ENCODE measurements at places on chromosomes 7 and 10.

DNA sequence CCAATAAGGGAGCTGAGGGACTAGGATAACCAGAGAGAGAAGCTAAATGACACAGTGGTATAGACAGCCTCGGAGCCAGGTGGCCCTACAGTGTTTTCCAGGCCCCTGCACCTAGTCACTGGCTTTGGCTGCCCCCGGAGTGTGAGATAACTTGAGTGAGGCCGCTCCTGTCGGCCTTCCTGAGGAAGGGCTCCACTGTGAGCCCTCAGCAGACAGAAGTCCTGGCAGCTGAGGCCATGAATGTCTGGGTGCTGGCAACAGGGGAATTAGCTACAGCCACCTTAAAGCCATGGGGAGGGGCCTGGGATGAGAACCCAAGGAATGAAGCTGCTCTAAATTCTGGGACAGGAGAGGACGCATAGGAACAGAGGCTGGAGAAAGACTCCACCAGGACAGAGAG, 4.6 kb upstream of the GDF10 start:
- no peak for DNase-seq

DNA sequence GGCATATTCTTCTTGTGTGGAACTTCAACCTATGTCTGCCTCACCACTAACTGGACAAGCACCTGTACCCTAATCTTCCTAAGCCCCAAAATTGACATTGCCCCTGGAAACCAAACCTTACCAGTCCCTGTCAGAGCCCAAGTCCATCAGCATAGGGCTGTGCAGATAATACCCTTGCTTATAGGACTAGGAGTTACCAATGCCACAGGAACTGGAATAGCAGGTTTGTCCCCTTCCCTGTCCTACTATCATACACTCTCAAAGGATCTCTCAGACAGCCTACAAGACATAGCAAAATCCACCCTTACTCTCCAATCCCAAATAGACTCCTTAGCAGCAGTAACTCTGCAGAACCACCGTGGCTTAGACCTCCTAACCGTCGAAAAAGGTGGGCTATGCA, 19.8 kb downstream of the ZNF107 start:
- DNase-seq, result no peak

DNA sequence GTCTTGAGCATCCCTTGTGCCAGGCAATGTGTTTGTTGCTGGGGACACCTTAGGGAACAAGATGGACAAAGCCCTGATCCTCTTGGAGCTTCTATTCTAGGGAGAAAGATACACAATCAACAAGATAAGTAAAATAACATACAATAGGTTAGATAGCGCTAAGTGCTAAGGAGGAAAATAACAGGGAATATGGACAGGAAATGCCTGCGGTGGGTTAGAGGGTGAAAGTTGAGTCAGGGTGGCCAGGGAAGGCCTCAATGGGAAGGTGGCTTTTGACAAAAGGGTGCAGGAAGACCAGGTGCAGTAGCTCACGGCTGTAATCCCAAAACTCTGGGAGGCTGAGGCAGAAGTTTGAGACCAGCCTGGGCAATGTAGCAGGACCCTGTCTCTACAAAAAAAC, 38.3 kb upstream of the MYL10 start:
- DNase-seq, result no peak

- no peak for DNase-seq
These were observed 108.5 kb downstream of the HBP1 start for GRCh38 chr7:107277331-107277730.

- DNase-seq, result no peak
These were observed 39.2 kb upstream of the FRMD4A start for GRCh38 chr10:14369906-14370305.

DNA sequence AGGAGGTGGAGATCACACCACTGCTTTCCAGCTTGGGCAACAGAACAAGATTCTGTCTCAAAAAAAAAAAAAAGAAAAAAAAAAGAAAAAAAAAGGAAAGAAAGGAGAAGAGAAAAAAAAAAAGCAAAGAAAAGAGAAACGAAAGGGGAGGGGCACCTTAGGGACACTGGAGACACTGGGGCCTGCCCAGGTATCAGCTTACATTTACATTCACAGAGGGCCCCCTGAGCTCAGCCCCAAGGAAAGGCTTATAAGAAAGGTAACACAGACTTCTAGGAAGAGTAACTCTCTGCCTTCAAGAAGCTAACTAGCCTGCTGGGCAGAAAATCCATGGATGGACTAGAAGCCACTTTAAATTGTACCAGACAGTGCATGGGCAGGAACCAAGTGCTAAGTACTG, 108.8 kb downstream of the NPY start:
- DNase-seq, result no peak

DNA sequence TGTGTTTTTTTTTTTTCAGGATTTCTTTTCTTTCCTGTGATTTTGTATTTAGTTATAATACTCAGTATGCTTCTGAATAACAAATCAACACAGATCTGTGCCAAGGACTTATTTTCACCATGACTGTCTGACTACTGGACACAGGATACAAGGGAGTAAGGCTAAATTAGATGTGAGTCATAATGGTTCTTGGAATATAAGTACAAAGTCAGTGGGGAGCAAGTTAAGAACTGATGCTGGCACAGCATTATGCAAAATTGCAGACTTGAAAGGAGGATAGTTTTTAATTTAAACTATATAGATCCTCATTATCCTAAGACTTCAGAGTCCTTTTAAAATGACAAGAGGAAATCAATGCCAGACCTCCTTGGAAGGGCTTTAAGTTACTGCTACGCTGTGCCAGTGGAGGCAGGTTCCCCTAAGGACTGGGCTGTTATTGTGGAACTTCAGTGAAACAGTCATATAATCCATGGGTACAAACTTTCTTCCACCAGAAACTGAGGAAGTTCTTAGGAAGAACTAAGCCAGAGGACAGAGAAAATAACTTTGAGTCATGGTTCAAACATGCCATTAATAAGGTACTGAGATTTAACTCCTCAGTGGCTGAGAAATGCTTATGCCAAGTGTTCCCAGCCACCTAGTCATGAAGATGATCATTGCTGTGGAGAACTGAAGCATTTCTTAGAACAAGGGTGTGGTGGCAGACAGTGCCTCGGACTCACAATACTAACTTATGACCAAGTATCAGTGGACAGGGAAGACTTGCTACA, 531.2 kb downstream of the HTR7 start:
- no peak for DNase-seq

DNA sequence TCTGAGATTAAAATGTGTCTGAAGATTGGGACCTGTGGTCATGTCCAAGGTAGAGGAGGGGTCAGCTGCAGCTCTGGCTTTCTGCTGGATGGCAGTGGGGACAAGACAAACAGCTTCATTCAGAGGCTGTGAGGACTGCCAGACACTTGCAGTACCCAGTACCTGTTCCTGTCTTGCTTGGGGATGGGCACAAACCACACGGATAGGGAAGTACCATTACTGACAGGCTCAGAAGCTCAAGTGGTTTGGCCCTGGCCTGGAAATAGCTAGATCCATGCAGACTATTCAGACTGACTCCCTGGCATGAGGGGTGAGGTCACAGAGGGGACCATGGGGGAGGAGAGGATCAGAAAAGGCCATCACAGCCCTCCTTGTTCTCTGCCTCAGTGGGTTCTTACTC, 56.0 kb upstream of the COMTD1 start:
- DNase-seq, result no peak

DNA sequence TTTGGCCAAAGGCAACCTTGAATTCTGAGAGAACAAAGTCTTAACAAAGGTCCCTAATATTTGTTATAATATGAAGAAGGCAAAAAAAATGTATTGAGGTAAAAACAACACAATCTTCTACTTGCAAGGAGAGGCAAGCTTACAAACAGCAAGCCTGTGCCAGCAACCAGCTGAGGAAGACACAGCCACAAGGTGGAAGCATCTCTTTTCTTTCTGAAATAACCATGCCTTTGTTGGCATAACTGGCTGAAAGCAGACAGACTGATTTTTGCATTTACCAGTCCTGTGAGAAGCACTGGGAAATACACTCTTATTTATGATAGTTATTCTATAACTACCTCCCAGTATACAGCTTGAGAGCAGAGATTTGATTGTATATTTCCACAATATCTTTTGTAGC, 292.0 kb downstream of the PHTF2 start:
- DNase-seq, result no peak

Measured in DMS153 (cell line).